ENCODE measurements at places on chromosomes 12 and 14.

- no peak for DNase-seq
These were observed 89.1 kb downstream of the BBS10 start for GRCh38 chr12:76259106-76259505.

DNA sequence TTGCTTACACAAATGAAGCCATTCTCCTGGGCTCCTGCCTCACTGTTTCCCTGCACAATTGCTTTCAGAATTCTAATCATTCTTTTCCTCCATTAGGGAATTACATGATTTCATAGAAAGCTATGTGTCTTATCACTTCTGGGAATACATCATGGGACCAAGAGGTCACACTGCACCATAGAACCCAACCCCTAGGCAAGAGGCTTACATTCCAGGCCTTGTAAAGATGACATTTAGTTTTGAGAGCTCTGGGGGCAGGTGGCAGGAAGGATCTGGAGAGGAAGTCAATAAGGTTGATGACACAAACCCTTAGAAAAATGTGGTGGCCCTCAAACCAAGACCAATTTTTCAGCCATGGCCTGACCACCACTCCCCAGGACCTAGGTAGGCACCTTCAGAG is 57.1 kb downstream of the NUAK1 start:
- DNase-seq = no peak

DNA sequence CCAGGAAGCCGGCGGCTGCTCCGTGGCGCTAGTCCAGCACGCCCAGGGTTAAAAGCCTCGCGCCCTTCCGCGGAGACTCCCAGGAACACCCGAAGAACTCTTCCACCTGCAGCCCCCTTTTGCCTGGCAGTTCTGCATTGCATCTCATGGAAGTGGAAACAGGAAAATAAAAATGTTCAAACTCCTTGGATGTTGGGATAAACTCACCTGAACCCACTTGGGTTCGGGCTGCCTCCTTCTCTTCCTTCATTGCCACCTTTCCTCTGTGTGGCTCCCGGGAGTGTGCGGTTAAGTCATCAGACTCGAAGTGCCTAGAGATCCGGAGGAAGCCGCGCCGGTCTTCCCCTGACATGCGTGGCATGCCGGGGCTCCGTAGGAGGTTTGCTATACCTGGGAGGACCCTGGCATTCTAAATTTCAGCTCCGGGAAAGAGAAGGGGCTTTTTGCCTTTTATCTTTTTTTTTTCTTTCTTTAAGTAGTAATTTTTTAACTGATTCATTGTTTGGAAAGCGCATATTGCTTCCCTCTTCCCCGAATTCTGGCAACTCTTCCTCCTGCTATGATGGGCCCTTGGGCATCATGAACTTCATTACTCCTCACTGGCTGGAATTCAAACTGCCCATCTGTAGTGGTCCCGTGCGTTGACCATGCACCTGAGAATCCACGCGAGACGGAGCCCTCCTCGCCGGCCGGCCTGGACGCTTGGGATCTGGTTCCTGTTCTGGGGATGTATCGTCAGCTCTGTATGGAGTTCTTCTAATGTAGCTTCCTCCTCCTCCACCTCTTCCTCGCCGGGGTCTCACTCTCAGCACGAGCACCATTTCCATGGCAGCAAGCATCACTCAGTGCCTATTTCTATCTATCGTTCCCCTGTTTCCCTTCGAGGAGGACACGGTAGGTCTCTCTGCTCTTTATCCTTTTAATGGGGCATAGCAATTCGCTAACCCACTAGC is 931.4 kb downstream of the DIO2 start:
- DNase-seq = no peak

GRCh38 chr14:29654901-29655550 is 272.6 kb downstream of the PRKD1 start:
- no peak for DNase-seq

- DNase-seq = no peak
These were observed 46.7 kb downstream of the SSH1 start for GRCh38 chr12:108810636-108811035.

- DNase-seq = no peak
These were observed 74.8 kb upstream of the PCED1B start for GRCh38 chr12:47004634-47005033.

DNA sequence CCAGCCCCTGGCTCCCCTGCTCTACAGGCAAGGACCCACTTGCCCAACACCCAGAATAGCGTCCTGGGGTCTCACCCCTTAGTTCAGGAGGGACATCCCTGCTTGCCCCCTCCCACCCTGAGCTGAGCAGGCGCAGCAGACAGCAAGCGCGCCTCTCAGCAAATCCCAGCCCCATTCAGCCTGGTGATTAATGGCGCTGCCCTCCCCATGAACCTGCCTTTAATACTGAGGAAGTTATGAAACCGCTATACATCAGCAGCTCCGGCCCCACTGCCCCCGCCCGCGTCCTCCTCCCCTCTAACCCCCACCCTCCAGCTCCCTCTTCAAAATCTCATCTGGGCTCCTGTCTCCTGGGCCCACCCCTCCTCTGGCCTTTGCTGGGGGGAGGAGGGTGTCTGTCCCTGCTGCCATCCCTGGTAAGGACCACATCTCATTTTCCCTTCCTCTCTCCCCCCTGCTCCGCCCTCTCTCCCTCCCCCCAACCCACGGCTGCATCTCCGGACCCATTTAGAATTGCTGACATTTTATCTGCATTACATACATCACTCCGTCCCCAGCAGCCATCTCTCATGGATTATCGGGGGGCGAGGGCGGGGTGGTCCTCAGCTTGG is 7.1 kb upstream of the SMUG1 start:
- no peak for DNase-seq

DNA sequence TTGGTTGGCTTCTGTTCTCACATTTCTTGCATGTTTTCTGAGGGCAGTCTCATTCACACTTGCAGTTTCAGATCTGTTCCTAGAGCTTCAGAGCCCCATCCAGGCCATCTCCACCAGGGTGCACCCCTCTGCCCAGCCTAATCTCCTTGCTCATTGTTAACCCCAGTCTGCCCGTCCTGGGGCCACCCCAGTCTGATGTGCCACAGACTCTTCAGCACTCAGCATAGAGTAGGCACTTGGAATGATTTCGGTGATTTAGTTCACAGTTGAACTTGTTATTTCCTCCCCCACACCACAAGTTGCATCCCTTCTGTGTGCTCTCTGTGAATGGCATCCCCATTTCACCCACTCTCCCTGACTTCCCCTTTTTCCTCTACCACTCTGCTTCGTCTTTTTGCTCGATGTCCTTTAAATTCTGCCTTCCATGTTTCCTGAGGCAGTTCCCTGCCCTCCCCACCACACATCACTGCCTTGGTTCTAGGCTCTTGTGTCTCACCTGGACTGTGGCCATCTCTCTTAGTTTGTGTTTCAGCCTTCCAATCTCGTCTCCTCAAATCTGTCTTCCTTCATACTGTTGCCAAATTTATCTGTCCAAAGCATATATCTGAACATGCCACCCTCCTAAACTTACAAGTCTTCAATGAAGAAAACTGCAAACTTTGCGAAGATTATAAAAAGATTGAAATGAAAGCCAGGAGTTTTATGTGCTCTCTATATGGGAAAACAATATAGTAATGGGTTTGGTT is 41.5 kb downstream of the ANO6 start:
- no peak for DNase-seq

DNA sequence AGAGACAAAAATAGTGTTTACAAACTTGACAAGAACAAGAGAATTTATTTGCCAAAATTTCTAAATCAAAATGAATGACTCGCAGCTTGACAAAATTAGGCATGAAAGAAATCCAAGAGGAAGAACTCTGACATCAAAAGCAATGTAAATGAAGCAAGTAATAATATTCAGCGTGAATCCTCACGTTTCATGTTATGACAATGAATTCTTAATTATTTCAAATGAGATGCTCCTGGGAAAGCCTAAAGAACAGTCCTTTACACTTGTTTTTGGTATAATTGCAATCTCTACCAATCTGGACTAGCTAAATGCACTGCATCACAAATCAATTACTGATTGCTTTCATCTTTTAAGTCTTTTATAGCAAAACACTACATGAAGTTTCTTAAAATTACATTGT is 29.1 kb downstream of the PIK3C2G start:
- no peak for DNase-seq

- DNase-seq = no peak
These were observed 20.3 kb downstream of the MED13L start for GRCh38 chr12:116257215-116257614.

DNA sequence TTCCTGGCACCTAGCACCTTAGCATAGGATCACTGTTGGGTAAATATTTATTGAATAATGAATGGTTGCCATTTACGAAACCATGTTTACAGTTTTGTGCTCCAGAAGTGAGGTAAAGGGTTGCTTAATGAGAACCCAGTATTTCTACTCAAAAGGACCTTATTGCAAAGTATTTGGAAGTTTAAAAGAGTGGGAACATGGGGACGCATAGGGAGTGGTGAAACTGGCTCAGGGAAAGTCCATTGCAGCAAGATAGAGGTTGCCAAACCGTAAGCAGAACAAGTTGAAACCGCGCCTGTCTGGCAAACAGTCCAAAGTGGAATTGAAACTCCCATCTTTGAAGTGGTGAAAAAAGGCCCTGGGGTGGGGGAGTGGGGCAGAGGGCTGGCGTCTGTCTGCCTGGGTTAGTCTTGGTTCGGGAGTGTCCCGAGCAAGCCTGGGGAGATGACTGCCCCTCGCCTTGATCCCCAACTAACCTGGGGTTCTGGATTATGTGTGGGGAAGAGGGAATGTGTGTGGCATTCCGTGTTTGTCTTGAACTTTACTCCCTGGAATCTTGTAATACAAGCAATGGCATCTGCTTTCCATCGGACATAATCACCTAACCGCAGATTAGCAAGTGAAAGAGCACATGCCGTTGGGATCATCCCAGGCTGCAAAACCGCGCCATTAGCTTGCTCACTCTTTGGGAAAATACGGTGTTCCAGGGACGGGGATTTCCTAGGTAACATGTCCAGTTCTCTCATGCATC is 7.2 kb downstream of the ALDH2 start:
- no peak for DNase-seq

DNA sequence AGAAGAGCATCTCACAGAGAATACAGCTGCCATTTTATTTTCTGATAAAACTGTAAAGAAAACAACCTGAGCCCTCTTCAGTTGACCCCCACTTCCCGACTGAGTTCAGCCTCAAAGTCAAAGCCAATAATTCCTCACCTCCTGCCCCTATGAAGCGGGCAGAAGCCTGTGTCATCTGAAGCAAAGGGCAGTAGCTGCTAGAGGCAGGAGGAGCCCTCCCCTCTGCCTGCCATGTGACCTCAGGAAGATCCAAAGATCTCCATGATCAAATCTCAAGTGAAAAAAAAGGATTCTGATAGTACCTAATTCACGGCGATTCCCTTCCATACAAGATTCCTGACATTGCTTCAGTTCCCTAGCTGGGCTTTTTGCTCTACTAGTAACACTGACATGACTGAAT is 223.1 kb upstream of the CAND1 start:
- DNase-seq = no peak

- no peak for DNase-seq
These were observed 133.7 kb upstream of the MAP1LC3B2 start for GRCh38 chr12:116425256-116426193.

GRCh38 chr14:104577426-104577825 is 2.1 kb upstream of the C14orf180 start:
- DNase-seq = no peak

GRCh38 chr14:84029720-84030119 is 1500.2 kb upstream of the FLRT2 start:
- DNase-seq = no peak

DNA sequence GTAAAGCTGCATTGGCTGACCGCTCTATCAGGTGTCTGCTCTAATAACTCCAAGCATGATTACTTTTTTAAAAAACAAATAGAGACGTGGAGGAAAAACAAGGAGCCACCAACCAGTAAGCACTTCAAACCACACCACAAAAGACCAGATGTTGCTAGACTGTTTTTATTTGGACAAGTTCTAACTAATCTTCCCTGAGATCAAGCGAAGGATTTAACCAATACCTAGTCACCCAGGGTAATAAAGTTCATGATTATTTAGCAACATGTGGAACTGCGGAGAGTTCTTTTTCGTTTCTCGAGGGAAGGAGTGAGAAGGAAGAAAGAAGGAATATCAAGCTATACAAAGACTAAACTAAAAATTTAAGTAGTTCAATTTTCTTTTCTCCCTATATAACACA is 288.1 kb downstream of the DUSP6 start:
- no peak for DNase-seq

DNA sequence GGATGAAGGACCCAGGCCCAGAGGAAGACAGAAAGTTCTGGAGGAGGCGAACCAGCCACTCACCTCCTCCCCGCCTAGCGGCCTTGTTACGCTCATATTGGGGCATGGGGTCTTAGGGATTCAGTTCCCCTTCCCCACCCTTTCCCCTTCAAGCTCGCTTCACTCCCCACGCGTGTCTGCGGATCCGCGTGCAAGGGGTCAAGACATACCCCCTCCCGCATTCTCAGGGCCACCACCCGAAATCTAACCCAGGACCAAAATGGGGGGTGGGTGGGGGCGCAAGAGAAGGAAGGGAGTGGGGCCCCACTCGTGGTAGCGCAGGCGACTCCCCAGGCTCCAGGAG is 584 bp upstream of the RFX4 start:
- DNase-seq = no peak

GRCh38 chr12:118689793-118690192 is 291.5 kb upstream of the SRRM4 start:
- DNase-seq = no peak

DNA sequence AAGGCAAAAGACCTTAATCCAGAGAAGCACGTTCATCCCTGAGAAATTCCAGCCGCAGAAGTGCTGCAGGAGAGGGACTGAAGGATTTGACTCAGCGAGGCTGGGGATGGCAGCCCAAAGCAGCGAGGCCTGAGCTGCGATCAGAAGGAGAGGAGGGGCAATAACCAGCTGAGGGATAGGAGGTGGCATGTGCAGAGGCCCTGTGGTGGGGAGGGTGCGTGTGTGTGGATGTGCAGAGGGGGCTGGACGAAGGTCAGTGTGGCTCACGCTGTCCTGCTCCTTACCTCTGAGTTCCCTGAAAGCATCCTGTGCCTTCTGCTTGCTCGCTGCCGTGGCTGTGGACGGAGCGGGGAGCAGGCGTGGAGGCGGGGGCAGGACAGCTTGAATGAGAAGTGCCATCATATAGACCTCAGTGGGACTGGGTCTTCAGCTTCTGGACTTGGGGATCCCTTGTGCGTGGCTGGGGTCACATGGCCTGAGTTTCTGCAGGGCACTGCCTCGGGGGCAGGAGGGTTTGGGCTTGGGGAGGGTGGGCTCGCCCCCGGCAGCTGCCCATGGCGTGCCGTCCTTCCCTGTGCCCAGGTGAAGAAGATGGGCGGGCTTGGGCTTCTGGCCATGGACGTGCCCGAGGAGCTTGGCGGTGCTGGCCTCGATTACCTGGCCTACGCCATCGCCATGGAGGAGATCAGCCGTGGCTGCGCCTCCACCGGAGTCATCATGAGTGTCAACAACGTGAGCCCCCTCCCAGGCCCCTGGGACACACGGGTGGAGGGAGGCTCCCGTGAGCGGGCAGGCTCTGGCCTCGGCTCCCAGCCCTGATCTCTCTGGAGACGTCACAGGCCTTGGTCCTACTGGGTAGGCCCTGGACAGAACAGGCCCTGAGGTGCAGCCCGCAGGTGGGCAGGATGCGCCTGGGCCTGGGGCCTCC is 11.0 kb downstream of the ACADS start:
- DNase-seq = no peak

- no peak for DNase-seq
These were observed 31.5 kb downstream of the SLC6A12 start for GRCh38 chr12:182381-182892.
